ENCODE measurements at places on chromosomes 5 and 9. TPM values are rescaled to one million over a fixed set of nuclear protein-coding genes. Genes with fewer than 3 reads are reported as not detected.

DNA sequence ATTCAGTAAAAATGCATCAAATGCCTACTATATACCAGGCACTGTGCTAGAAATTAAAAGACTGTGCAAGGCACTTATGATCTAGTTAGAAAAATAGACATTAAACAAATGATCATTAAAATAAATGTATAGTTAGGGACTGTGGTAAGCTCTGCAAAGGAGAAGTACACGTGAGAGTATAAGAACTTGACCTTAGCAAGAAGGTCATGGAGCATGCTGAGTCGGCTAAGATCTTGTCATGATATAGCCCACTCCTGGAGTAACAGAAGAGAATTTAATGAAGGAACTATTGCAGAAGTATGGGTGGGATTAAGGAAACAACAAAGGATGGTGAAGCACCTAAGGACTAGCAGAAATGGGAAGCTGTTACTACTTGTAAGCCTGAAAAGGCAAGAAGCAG, 23.5 kb upstream of the SAP30L start:
- peaks cover 7% of the 10 kb centered on the region for H3K36me3 ChIP-seq
- H3K27ac ChIP-seq = no peak overlapping the region
- H3K4me3 ChIP-seq = no peak overlapping the region
- DNase-seq = no peak
- H3K4me1 ChIP-seq = no peaks in the 10 kb centered on the region

GRCh38 chr9:87683751-87684626, 41.9 kb upstream of the CTSL start:
- no peaks in the 10 kb centered on the region for H3K36me3 ChIP-seq
- no peak for DNase-seq
- H3K27ac ChIP-seq = no peak overlapping the region
- peaks cover 18% of the 10 kb centered on the region for H3K4me1 ChIP-seq

DNA sequence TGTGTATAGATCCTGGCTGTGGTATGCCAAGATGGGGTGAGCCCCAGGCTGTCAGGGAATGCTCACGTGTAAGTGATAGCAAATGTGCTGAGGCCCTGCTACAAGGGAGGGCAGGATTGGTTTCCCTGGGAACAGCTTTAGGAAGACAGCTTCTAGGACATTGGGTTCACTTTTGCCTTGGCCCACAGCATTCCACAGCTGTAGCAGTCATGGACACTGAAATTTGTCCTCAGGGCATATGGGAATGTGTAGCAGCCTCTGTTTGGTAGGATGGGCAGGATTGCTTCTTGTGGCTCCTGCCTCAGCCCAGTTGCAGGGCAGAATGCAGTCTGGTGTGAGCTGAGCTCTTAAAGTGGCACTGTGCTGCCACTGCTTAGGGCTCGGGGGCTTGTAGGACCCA, 1061.7 kb upstream of the WWC1 start:
- H3K27me3 ChIP-seq = no peaks in the 10 kb centered on the region
- DNase-seq = no peak
- H3K4me3 ChIP-seq = no peak overlapping the region
- H3K27ac ChIP-seq = no peak overlapping the region

DNA sequence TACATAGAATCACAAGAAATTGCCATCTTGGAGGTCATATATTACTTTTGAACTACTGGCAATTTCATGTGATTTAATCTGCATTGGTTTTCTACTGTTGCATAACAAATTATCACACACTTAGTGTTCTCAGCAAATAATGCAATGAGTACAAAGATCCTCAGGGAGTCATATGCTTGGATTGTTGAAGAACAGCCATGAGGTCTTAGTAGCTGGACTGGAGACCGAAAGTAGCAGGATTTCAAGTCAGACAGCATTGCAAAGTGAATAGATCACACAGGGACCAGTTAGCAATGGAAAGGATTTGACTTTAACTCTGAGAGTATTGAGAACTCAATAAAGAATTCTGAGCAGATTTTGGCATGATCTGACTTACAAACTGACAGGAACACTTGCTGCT, 32.2 kb upstream of the FRMD3 start:
- no peaks in the 10 kb centered on the region for H3K27me3 ChIP-seq
- DNase-seq = no peak
- H3K4me3 ChIP-seq = no peak overlapping the region
- H3K36me3 ChIP-seq = no peaks in the 10 kb centered on the region
- H3K27ac ChIP-seq = no peak overlapping the region

GRCh38 chr5:60516688-60517087, 183.3 kb downstream of the DEPDC1B start:
- DNase-seq = no peak
- H3K4me3 ChIP-seq = no peak overlapping the region
- no peaks in the 10 kb centered on the region for H3K4me1 ChIP-seq
- no peaks in the 10 kb centered on the region for H3K27me3 ChIP-seq
- H3K27ac ChIP-seq = no peak overlapping the region
- no peaks in the 10 kb centered on the region for H3K36me3 ChIP-seq

- H3K36me3 ChIP-seq = peaks cover 2% of the 10 kb centered on the region
- H3K4me3 ChIP-seq = no peak overlapping the region
- H3K4me1 ChIP-seq = no peaks in the 10 kb centered on the region
- no peak overlapping the region for H3K27ac ChIP-seq
Measured at GRCh38 chr5:178564397-178564796, 25.8 kb downstream of the COL23A1 start.

DNA sequence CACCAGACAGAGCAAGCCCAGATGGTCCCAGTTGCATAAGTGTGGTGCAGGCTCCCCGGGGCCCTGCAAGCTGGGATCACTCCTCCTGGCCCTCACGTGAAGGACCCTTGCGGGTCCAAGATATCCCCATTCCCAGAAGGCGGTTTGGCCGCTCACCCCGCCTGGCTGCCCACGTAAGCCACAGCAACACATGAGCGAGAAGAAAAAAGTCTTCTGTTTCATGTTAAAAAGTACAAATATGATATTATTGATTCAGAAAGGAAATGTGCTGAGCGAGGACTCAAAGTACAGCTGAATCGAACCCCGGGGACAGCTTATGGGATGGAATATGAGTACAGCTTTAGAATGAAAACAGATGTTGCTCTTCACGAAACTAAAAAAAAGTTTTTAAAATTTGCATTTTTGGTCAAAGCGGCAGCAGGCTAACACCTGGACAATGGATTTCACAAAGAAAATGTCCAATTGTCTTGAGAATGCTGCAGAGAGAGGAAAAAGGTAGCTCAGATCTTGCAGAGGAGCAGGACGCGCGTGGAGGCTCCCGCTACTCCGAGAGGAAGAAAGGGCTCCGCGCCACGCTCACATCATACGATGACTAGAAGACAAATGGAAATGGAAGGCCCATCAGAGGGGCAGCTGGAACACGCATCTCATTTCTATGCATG, 427.6 kb downstream of the IRX1 start:
- no peaks in the 10 kb centered on the region for H3K4me1 ChIP-seq
- H3K27me3 ChIP-seq = no peaks in the 10 kb centered on the region
- H3K36me3 ChIP-seq = no peaks in the 10 kb centered on the region
- H3K27ac ChIP-seq = no peak overlapping the region
- DNase-seq = no peak

DNA sequence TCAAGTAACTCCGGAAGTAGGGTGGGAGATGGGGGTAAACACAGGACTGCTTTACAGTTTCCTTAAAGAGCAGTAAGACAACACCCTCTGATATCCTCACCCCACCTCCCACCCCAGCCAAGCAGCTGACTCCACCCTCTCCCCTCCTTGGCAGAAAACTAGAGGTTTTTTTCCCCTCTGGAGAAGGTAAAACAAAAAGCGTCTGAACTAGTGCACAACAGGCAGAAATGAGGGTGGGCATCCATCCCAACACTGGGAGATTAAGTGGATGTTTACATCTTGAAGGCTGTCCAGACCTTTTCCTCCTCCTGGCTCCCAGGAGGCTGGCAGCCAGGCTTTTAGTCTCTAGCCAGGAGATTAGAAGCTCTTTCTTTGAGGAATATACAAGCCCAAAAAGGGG, 13.9 kb upstream of the CTNNAL1 start:
- no peaks in the 10 kb centered on the region for H3K27me3 ChIP-seq
- no peak for DNase-seq
- H3K4me3 ChIP-seq = no peak overlapping the region
- no peaks in the 10 kb centered on the region for H3K36me3 ChIP-seq
- no peaks in the 10 kb centered on the region for H3K4me1 ChIP-seq

GRCh38 chr5:57325678-57326397, 152.0 kb downstream of the GPBP1 start:
- peaks cover 21% of the 10 kb centered on the region for H3K4me1 ChIP-seq
- H3K27me3 ChIP-seq = no peaks in the 10 kb centered on the region
- H3K27ac ChIP-seq = no peak overlapping the region
- DNase-seq = no peak

The RGS7BP gene
- total RNA-seq = not detected

The CCL28 gene
- 15.2 TPM for total RNA-seq

The FAM120A gene
- total RNA-seq = 127 TPM

The NUTM2G gene
- not detected for total RNA-seq

Measured in activated T-cell treated with anti-CD3 and anti-CD28 coated beads, Interleukin-2, amount 50 U/mL, for 72 hours (primary cell).